CD4-positive, alpha-beta T cell treated with Interleukin-2 at 100 ng/mL for 4 hours (primary cell): ENCODE measurements at places on chromosomes 1 and 21.

GRCh38 chr1:77095236-77095635, 124.0 kb downstream of the PIGK start:
- DNase-seq, result no peak

DNA sequence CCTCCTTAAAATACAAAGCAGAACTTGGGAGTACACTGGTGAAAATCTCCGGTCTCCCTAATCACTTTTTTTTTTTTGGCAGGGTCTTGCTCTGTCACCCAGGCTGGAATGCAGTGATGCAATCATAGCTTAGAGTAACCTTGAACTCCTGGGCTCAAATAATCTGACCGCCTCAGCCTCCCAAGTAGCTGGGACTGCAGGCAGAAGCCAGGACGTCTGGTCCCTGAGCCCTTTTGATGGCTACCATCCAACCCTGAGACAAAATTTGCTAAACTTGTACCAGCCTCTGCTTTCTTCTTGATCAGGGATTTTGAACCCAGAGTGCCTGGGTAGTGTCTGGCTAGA, 4.1 kb downstream of the L1TD1 start:
- no peak for DNase-seq

GRCh38 chr1:212914789-212915188, 35.6 kb upstream of the VASH2 start:
- no peak for DNase-seq

GRCh38 chr1:243979396-243979795, 71.7 kb upstream of the ZBTB18 start:
- DNase-seq, result no peak

DNA sequence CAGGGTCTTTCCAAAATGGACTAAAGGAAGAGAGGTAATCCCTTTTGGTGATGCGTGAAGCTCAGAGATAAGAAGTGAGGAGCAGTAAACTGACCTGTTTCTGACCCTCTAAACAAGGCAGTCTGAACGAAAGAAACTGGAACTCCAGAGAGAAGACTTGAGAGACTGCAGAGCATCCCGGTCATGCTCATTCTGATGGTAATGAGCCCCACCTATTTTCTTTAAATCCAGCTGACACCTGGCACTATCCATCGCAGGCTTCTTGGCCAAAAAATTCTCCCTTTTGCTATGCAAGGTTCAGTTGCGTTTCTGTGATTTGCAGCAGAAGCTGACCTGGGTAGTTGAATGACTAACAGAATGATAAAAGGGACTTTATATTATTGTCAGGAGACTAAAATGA, 105.9 kb upstream of the KCNK2 start:
- DNase-seq, result no peak

- DNase-seq, result no peak
These were observed 95.4 kb upstream of the USP24 start for GRCh38 chr1:55310505-55310971.

DNA sequence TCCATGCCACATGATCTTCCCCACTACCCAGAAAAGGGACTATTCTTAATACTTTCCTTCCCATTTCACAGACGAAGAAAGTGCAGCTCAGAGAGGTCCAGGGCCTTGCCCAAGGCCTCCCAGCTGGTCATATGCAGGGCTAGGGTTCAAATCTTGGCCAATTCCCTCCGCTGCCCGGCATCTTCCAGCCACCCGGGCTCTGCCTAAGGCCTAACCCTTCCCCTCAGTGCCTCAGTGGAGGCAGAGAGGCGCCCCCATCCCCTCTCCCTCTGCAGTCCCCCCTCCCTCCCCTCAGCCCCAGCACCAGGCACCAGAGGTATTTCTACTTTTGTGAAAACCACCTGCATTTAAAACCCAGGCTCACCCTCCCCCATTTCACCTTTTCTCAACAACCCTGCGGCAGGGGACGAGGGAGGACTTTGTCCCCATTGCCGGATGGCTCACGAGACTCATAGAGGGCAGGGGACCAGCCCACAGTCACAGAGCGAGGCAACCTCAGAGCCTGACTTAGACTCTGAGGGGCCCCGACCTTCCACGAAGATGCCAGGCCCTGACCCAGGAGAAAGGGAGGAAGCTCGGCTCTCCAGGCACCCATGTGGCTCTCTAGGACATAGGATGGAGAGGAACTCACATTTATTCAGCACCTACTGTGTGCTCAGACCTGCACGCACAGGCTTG, 12.3 kb downstream of the LAPTM5 start:
- DNase-seq, result no peak

DNA sequence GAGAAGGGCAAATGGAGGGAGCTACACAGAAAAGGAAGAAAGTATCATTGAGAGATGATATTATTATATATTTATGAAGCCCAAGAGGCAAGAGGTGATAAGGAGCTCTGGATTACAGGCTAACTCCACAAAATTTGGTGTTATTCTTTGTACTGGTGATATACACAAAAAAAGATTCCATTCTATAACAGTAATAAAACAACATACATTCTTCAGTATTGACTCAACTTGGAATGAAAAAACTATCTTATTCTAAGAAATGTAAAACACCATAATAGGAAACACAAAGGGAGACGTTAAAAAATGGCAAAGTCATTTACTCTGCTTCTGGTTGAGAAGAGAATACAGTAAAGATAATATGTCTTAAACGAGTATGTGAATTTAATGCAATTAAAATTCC, 99.4 kb downstream of the TEX35 start:
- no peak for DNase-seq

DNA sequence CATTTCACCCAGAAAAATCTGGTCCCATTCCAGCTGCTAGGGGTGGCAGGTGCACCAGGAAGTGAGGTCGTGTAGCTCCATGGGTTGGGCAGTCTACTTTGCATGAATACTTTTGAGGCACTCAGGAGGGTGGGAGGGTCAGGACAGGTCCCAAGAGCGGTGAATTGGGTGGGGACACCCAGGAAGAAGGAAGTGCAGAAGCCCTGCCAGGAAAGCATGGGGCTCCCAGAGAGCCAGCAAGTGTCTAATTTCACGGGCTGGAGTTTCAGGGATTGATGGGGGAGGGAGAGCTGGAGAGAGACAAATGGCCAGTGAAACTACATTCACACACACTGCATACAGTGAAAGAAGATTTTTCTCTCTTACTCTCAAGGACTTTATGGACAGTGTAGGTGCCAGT, 137.8 kb downstream of the GALNT2 start:
- no peak for DNase-seq

DNA sequence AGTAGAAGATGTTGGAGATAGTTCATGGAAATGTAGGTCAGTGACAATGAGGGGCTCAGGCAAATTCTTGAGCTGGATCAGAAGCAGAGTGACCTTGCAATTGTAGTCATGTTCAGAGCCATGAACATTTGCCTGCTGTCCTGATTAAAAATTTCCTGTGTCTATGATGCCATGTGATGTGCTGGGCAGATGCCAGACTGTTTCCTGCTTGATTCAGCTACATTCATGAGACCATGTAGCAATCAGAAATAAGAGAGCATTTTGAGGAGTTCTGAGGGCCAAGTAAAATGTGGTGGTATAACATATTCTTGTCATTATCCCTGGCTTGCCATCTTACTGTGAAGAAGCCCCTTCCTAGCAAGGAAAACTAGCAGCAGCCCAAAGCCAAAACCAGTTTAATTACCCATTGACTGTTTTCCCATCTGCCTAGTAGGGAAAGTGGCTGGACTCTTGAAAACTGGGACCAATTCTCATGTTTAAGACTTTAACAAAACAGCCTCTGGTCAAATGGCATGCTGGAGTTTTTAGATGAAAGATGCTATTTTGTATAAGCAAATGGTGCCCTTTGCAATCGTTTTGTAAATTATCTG, 118.3 kb downstream of the NOS1AP start:
- DNase-seq, result no peak

DNA sequence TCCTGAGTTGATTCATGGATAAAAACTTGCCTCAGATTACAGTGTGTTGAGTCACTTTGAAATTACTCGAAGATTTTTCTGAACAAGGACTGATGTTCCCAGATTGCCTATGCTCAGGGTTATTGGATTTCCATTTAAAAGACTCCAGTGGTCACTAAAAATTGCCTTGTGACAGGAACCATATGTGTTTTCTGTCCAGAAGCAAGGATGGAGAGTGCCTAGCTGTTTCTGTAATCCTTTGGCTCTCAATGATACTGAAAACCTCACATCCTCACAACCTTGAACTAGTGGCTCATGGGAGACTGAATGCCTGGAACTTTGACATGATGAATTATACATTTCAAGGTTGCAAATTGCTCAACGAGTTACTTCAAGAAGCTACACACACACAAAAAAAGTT, 1271.8 kb downstream of the BRINP3 start:
- no peak for DNase-seq

GRCh38 chr1:208080396-208081286, 163.5 kb downstream of the PLXNA2 start:
- DNase-seq, result no peak

DNA sequence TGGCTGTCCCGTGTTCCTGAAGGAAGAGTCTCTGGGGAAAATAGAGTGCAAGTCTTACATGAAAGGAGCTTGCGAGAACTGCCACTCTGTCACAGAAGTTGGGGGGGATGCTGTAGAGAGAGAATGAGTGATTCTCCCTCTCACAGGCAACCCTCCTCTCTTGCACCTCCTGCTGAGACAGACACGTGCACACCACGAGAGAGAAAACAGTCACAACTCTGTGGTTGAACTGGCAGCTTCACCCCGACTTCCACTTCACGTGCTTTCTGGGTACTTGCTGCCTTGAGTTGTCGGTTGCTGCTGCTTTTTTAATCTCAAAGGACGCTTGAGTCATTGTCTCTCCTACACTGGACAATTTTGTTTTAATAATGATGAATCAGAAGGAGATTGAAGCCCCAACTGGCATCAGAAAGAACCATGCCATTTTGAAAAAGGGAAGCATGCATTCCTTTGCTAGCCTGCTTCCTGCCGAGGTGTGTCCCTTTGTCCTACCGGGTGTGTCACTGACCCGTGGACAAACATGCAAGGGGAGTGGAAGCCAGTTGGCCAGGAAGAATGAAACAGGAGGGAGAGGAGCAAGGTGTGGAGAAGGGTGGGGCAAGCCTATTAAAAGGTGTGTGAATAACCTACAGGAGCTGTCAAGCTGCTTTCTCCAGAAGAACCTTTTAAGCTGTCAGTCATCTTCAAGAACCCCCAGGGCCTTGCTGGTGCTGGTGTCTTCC, 164.2 kb downstream of the CACNA1E start:
- DNase-seq, result no peak

GRCh38 chr1:234592240-234592639, 17.7 kb downstream of the IRF2BP2 start:
- no peak for DNase-seq
